ENCODE measurements at places on chromosomes 16 and 17.

GRCh38 chr17:59172436-59173004, 17.0 kb downstream of the PRR11 start:
- DNase-seq = no peak

GRCh38 chr17:55817397-55817709, 66.5 kb downstream of the PCTP start:
- no peak for DNase-seq

- DNase-seq = no peak
These were observed 495.4 kb downstream of the TOX3 start for GRCh38 chr16:52051414-52052172.

DNA sequence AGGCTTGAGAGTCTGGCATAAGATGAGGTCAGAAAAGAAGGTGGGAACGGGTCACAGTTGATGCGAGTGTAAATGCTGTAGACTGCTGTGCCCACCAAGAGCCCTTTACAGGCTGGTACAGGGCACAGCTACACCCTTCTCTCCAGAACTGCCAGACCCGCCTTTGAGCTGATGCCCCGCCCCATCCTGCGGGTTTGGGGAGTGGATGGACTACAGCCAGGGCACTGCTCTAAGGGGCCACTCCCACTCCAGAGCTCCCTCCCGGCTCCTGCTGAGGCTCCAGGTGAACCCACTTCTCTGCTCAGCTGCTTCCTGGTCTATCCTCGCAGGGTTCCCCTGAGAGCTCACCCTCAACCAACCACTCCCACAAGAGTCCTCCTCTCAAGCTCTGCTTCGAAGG, 12.3 kb downstream of the MEIOB start:
- DNase-seq = no peak

- no peak for DNase-seq
These were observed 21.8 kb downstream of the ACSM1 start for GRCh38 chr16:20675488-20676267.

- DNase-seq = no peak
These were observed 20.5 kb upstream of the CPD start for GRCh38 chr17:30358055-30358760.

GRCh38 chr16:29675811-29676643, 3.0 kb upstream of the QPRT start:
- DNase-seq = no peak

- no peak for DNase-seq
These were observed 645.1 kb downstream of the CDH8 start for GRCh38 chr16:61390965-61391637.

GRCh38 chr17:79623786-79624717, 13.2 kb upstream of the RBFOX3 start:
- DNase-seq = no peak

DNA sequence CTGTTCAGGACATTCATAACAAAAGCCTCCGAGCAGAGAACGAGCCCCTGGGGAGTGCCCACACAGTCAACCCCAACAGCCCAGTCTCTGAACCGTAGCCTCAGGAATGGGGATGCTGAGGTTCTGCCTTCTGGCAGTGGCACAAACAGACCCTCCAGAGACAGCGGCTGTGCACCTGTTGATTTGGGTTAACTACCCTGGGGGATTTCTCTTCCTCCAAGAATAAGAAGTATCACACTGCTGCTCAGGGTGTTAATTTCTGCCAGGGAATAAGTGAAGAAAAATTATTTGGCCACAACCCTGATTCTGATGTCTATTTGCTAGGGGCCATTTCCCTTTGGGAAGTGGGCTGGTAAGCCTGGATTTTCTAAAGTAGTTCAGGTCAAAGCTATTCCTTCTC, 51.0 kb upstream of the PIRT start:
- DNase-seq = no peak

DNA sequence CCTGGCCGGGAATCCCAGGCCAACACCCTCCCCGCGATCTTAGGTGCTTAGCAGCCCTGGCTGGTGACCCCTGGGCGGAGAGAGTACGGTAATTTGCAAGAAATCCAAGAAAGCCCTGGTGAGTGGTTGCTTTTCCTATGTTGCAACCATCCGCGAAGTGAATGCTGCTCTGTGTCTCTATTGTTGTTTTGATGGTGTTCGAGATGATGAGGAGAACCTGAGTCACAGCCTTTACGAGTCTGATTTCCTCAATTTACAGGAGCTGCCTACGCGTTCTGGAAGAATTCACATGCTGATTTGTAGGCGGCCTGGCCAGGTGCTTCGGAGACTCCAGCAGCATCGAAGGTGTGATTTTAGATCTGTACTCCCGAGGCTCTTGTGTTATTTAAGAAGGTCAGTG, 63.3 kb downstream of the TMEM235 start:
- DNase-seq = no peak

Measured in T-helper 22 cell (primary cell).